Stimulated activated CD8-positive, alpha-beta memory T cell treated with anti-CD3 and anti-CD28 coated beads, Interleukin-7, amount 100 ng/mL, for 1 hour (primary cell): ENCODE measurements at places on chromosomes 12 and 14.

DNA sequence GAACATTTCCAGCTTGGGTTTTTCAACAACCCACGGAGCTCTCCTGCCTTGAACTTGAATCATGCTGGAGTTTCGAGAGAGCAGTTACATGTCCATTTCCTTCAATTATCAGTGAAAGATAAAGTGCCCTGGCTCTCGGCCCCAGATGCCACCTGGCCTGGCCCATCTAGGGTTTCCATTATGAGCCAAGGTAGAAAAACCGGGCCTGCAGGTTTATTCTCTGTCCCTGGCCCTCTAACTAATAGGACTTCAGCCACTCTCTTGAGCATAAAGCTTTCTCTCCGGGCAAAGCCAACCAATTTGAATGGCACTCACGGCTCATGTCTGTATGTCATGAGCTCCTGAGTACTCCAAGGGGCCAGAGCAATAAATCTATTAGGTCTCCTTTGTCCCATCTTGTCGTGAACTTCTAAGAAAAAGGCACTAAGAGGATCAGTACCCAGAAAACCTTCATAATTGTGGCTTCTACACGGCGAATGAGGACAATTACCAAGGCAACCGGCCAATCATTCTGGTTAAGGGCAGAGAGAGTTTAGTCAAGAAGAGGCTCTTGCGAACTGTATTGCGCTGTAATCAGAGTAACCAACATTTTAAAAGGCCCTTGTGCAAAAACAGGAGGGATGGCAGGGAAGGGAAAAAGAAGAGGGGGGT, 392.3 kb downstream of the MED13L start:
- no peak for DNase-seq

DNA sequence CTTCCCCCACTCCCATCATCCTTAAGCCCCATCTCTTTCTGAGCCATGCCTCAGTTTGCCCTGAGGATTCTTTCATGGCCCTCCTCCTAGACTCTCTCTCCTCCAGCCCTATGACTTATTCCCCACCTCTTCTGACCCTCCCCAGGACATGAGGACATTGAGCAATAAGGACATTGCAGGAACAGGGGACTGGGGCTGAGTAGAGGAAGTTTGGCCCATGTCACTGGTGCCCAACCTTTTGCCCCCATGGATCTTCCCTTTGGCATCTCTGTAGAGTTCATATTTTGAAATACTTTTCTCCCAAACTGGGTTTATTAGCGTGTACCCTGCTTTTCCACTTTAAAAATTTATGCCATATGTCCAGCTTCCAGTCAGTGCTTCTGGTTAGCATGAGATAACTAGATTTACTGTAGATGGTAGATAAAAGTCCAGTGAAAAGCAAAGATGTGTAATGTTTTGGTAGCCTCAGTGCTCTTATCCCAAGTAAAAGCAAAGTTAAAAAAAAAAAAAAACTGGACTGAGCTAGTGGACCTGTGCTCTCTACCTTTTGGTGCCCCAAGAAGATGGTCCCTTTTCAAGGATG, 6.1 kb upstream of the LRP1-AS start:
- no peak for DNase-seq

GRCh38 chr12:6367969-6368892, 7.1 kb downstream of the SCNN1A start:
- no peak for DNase-seq

DNA sequence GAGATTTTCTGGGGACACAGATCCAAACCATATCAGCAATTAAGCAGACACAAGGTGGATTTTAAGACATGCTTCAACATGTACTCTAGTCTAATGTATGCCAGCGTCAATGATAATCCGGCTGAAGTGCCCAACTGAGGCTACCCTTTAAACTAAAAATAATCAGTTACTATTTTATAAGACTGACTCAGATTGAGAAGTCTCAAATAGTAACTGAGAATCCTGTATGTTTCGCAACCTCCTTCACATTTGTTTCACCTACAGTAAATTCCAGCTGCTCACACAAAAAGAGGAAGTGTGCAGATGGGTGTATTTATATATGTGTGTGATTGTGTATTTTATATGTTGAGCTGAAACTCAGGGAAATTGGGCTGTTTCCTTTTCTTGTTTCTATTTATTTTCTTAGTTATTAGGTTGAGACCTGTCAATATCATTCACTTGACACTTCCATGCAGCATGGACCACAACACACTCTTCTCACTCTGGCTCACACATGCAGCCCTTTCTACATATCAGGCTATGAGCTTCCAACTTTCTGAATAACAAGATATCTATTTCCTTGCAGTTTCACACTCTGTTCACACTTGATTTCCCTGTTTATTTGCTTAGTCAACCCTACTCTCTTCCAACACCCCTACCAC, 1224.9 kb upstream of the TMEM132C start:
- DNase-seq, result no peak

- DNase-seq, result no peak
Measured at GRCh38 chr12:93904124-93904523, 226.9 kb downstream of the CRADD start.

GRCh38 chr12:68356060-68356695, 24.0 kb upstream of the MDM1 start:
- DNase-seq, result no peak

DNA sequence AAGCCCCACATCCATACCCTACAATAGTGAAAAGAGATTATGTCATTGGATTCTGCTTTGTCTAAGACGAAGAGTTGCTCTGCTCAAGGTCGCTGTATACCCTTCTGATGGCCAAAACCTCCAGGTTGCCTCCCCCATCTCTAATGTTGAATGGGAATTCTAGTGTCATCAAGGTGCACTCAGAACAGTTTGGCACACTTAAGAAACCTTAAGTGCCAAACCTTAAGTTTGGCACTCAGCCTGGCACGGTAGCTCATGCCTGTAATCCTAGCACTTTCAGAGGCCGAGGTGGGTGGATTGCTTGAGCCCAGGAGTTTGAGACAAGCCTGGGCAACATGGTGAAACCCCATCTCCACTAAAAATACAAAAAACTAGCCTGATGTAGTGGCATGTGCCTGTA, 1245.6 kb upstream of the SEL1L start:
- no peak for DNase-seq

DNA sequence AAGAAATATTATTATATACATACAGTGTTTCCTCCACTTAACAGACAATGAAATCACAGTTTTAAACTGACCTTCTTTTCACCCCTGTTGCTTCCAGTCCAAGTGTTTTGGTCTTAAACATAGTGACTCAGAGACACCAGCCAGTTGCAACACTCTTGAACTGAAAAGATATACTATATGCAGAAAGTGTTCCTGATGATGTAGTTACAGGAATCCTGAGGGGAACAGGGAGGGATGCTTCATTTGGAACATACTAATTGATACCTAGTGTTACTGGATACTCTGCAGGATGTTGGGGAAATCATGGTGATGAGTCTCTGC, 420.8 kb downstream of the CCDC91 start:
- DNase-seq, result no peak

- DNase-seq, result no peak
Measured at GRCh38 chr12:2070440-2071045, 17.8 kb downstream of the CACNA1C start.

DNA sequence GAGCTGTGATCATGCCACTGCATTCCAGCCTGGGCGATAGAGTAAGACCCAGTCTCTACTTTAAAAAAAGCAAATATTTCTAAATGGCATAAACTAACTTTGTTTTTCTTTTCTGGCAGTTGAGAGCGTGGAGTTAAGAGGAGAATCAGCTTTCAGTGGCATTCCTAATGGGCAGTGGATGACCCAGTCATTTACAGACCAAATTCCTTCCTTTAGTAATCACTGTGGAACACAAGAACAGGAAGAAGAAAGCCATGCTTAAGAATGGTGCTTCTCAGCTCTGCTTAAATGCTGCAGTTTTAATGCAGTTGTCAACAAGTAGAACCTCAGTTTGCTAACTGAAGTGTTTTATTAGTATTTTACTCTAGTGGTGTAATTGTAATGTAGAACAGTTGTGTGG, 21.2 kb downstream of the TDG start:
- DNase-seq, result no peak

- no peak for DNase-seq
Measured at GRCh38 chr14:61077951-61078720, 97.1 kb downstream of the SLC38A6 start.

GRCh38 chr14:24848102-24848790, 201.7 kb downstream of the STXBP6 start:
- DNase-seq, result no peak

- no peak for DNase-seq
Measured at GRCh38 chr12:77571127-77571526, 259.6 kb upstream of the NAV3 start.

- no peak for DNase-seq
Measured at GRCh38 chr14:25351269-25351668, 301.3 kb upstream of the STXBP6 start.

GRCh38 chr14:38211255-38211735, 3.6 kb downstream of the SSTR1 start:
- DNase-seq, result no peak

DNA sequence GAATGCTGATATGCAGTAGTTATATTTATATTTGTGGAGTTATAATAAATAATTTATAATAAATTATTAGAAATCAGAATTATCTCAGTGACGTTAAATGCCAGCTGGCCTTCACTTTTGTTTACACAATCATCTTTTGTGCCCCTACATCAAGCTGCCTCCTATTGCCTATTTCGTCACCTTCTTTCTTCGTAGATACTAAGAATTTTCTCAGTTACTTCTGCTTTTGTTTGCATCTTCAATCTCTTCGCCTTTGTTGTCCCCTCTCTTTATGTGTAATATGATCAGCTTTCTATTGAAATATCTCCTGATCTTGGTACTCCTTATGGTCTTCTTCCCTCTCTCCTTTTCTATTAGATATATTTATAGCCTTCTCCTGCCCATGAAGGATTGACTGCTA, 197.0 kb downstream of the ERC1 start:
- DNase-seq, result no peak

- DNase-seq, result no peak
Measured at GRCh38 chr12:47218191-47218654, 138.5 kb upstream of the AMIGO2 start.

DNA sequence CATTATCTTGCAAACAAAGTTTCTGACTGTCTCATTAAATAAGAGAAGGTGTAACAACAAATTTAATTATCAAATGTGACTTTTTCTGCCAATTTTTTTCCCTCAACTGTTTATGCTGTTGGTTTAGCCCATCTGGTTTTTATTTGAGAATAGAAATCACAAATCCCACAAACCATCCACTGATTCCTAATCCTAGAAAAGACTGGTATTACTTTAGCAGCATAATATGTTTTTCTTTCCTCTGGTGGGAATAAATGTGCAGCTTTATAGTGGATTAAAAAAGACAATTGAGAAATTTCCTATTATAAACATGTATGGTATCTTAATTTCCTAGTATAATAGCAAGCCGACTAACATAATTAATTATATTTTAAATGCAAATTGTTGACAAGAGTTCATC, 257.9 kb upstream of the FOXN3 start:
- no peak for DNase-seq

DNA sequence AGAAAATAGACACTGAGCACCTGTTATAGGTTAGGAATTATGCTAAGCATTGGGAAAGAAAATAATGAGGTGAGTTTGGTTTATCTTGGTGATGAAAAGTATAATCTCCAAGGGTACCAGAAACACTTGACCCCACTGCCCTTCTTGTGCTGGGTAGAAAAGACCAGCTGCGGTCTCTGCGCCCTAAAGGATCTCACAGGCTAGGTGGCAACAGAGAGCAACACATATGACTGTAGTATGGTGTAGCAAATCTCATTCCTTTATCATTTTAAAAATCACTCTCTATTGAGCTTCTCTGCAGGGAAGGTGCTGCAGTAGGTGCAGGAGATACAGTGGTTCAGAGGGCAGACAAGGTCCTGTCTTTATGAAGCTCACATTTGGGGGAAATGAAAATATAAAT, 26.1 kb downstream of the NRXN3 start:
- no peak for DNase-seq

DNA sequence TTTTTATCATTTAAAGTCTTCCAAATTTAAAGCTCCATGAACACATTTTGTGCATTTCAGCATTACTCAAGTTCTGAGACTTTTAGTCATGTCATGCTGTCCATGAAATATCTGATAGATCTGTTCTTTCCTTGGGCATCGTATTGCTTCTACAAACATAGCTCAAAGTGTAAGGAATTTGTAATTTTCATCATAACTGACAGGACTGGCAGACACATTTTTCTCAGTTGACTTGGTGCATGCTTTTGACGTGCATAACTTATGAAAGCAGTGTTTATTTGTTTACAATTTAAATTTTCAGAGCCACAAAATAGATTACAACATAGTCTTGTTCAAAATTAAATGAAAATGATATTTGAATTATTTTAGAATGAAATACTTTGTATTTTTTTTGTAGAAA, 812.1 kb upstream of the NOVA1 start:
- no peak for DNase-seq

- DNase-seq, result no peak
Measured at GRCh38 chr12:41162461-41162860, 25.7 kb upstream of the PDZRN4 start.

DNA sequence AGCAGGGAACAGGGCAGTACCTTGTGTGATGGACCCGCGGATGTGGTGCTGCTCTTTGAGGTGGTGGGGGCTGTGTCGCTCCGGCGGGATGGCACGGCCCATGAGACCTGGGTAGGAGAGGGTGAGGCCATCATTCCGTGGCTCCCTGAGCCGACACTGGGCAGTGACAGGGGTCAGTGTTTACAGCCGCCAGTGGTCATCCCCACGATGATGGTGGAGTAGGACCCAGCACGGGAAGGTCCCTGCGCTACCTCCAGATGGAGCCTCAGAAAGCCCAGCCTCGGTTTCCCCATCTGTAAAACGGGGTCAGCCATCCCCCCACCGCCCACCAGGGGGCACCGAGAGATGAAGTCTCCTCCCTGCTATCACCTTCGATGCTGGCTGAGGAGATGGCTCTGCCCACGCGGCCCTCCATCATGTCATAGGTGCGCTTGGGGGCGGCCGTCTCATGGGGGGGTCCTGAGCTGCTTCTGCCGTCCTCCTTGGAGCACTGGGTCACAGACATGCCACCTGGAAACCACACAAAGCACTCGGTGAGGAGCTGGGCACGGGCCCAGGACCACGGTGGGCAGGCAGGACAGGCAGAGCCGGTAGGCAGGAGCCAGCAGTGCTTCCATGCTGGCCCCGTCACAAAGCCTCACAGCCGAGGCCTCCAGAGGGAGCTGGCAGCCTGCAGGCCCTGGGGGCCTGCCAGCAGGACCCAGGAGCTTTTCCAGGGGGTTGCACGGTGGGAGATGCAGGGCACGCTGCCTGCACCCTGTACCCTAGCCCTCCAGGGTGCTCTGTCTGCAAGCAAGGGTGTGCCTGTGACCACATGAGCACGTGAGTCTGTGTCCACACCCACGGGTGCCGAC, 53.1 kb downstream of the RFLNA start:
- no peak for DNase-seq
